Inflammatory macrophage treated with lipopolysaccharide for 4 hours (primary cell): ENCODE measurements at places on chromosomes 7 and 10.

DNA sequence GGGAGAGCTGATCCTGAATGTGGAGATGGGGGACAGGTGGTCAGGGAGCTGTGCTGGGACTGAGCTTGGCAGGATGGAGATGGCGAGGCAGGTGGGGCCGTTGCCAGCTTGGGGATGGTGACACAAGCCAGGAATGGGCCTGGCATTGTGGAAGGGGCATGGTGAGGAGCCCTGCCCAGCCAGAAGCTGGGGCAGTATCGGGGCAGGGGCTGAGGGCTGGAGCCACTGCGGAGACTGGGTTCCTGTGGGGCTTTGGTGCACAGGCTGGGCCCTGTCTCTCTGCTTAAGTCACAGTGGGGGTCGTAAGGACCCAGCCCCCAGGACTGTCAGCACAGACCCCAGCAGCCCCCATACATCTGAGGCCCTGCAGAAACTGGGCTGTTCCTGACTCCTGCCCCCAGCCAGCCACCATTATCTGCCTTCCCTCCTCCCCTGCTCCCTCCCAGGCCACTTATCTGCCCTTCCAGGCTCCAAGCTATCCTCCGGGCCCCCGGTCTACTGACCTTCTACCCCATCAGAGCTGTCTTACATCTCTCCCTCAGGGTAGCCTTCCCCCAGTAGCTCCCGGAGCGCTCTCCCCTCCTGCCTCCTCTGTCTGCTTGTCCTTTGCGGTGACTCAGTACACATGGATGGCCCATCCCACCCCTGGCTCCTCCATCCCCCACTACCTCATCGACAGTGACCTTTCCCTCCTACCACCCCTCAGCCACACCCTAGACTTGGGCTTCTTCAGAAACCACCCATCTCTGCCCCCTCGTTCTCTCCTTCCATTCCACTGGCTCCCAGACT is 44.2 kb downstream of the PPIF start:
- no peak for DNase-seq

DNA sequence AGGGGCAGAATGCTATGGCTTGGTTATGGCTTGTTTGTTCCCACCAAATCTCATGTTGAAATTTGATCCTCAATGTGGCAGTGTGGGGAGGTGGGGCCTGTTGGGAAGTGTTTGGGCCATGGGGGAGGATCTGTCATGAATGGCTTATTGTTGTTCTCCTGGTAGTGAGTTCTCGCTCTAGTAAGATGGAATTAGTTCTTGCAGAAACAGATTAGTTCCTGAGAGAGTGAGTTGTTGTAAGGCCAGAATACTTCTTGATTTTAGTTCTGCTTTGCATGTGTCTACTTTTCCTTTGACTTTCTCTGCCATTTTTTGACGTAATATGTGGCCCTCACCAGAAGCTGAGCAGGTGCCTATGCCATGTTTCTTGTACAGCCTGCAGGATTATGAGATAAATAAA is 188.2 kb downstream of the KIF20B start:
- peak; percentile 66 for DNase-seq

GRCh38 chr7:105653441-105654005 is 72.2 kb upstream of the EFCAB10 start:
- DNase-seq, result no peak

- DNase-seq, result no peak
These were observed 196.9 kb downstream of the CCSER2 start for GRCh38 chr10:84525120-84525806.

- peak; percentile 46 for DNase-seq
These were observed 37.5 kb downstream of the GDI2 start for GRCh38 chr10:5775685-5776084.

DNA sequence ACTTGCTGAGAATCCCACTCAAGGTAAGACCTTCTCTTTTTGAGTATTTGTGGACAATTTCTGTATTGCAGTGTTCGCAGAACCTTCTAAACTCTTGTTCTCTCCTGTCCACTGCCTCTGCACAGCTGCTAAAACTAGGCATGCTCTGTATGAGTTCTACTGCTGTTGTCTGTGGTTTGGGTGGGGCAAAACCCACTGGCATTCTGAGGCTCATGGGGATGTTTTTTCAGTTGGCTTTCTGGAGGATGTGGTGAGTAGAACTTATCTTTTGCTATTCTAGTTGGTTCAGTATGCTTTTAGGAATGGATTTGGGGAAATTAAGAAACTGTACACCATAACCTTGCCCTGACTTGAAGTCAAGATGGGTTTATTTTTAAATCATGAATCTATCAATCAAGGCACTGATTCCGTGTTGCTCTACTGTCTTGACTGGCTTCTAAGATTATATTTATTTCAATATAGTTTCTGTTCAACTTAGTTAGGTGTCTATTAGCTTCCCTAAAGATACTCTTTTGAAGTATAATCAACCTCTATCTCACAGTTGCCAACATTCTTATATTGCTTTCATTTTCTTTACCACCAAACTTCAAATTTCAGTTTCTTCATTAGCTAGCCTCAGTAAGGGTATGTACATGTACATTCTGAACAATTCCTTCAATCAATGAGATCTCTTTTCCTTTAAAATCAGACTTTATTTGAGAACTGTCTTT is 25.0 kb upstream of the C1GALT1 start:
- no peak for DNase-seq

DNA sequence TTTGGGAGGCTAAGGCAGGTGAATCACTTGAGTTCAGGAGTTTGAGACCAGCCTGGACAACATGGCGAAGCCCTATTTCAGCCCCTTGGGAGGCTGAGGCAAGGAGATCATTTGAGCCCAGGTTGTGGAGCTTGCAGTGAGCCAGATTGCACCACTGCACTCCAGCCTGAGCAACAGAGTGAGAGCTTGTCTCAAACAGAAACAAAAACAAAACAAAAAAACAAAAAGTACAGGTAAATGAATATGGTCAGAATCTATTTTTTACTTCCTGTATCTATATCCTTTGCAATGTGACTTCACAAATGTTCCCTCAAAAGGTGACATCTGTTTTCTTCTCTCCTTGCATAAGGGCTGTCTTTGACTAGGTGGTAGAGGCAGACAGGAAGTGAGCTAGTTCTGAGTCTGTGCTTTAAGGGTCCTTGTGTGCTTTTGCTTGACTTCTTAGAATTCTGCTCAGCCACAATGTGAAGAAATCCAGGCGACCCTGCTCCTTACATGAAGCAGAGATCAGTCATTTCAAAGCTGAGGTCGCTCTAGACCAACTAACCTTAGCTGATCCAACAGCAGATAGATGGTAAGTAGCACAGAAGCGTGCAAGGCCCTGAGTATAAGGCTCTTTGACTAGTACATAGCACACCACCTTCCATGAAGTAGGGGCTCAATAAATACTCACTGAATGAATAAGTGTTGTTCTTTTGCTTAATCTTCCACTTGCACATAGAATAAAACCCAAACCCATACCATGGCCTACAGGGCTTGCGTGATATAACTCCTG is 423.2 kb upstream of the PCDH15 start:
- DNase-seq, result no peak

DNA sequence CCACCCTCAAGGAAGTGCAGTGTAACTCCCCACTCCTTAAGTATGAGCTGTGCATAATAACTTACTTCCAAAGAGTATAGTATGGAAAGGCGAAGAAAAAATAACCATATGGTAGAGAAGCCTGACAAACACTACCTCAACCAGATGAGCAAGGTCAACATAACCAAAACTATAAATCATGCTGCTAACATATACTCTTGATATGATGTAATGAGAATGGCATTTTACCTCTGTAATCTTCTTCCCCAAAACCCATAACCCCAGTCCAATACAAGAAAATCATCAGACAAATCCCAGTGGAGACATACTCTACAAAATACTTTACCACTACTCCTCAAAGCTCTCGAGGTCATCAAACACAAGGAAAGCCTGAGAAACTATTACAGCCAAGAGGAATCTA is 15.8 kb downstream of the OSBPL3 start:
- no peak for DNase-seq

DNA sequence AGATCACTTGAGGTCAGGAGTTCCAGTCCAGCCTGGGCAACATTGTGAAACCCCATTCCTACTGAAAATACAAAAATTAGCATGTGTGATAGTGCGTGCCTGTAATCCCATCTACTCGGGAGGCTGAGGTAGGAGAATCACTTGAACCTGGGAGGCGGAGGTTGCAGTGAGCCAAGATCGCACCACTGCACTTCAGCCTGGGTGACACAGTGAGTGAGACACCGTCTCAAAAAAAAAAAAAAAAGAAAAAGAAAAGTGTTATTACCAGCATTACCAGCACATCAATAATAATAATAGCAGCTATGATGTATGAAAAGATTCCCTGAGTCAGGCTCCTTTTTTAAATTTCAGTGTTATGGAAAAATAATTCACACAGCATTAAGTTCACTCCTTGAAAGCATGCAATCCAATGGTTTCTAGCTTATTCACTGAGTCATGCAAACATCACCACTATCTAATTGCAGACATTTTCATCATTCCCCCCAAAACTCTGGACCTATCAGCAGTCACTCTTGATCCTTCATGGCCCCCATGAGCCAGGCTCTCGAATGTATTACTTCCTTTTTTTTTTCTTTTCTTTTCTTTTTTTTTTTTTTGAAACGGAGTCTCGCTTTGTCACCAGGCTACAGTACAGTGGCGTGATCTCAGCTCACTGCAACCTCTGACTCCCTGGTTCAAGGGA is 228.4 kb downstream of the FANK1 start:
- DNase-seq, result peak; percentile 75

DNA sequence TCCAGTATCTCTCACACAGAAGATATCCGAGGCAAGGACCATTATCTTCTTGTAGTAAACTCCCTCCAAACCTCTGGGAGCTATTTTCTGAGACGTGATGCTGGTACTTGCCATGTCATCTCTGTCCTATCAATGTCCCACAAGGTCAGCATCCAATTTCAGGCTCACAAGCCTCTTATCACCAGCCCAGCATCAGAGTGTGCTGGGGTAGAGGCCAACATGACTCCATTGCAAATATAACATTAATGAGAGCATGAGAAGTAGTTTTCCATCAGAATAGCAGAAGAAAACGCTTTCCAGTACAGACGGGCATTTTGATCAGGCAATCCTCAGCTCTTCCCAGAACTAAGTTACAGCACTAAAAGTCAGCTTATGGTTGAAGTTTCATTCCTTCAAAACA is 5.6 kb downstream of the MORN4 start:
- no peak for DNase-seq

GRCh38 chr7:18860221-18860620 is 257.2 kb downstream of the TWIST1 start:
- peak; percentile 31 for DNase-seq

GRCh38 chr7:46682836-46683624 is 762.0 kb upstream of the IGFBP3 start:
- no peak for DNase-seq

GRCh38 chr7:131722371-131722770 is 165.9 kb upstream of the PODXL start:
- DNase-seq, result no peak

- no peak for DNase-seq
These were observed 52.9 kb downstream of the CYP26A1 start for GRCh38 chr10:93126483-93127052.

- no peak for DNase-seq
These were observed 27.3 kb upstream of the PWWP2B start for GRCh38 chr10:132369636-132370185.

- DNase-seq, result no peak
These were observed 162.2 kb upstream of the BMPER start for GRCh38 chr7:33742999-33743587.

GRCh38 chr10:130227883-130228282 is 91.7 kb downstream of the GLRX3 start:
- DNase-seq, result no peak

DNA sequence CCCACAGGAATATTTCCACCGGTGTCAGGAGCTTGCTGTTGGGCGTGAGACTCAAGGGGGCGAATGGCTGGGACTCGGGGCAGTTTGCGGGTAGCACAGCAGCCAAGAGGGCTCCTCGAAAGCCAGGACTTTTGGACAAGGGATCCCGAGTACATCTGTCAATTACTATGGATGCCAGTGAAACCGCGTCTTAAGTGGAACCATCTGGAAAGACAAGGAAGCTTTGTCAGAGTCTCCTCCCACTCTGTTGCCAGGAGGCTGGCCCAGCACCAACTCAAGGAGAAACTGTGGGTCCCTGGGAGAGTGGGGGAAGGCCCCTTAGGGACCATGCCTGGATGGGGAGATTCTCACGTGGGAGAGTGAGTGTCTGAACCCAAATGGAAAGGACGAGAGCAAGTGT is 57.1 kb downstream of the C10orf143 start:
- DNase-seq, result no peak

GRCh38 chr7:22720791-22721786 is 5.9 kb upstream of the IL6 start:
- peak; percentile 51 for DNase-seq

GRCh38 chr10:119233821-119234220 is 26.4 kb downstream of the GRK5 start:
- no peak for DNase-seq

GRCh38 chr7:13848681-13849131 is 140.8 kb downstream of the ETV1 start:
- DNase-seq, result no peak

DNA sequence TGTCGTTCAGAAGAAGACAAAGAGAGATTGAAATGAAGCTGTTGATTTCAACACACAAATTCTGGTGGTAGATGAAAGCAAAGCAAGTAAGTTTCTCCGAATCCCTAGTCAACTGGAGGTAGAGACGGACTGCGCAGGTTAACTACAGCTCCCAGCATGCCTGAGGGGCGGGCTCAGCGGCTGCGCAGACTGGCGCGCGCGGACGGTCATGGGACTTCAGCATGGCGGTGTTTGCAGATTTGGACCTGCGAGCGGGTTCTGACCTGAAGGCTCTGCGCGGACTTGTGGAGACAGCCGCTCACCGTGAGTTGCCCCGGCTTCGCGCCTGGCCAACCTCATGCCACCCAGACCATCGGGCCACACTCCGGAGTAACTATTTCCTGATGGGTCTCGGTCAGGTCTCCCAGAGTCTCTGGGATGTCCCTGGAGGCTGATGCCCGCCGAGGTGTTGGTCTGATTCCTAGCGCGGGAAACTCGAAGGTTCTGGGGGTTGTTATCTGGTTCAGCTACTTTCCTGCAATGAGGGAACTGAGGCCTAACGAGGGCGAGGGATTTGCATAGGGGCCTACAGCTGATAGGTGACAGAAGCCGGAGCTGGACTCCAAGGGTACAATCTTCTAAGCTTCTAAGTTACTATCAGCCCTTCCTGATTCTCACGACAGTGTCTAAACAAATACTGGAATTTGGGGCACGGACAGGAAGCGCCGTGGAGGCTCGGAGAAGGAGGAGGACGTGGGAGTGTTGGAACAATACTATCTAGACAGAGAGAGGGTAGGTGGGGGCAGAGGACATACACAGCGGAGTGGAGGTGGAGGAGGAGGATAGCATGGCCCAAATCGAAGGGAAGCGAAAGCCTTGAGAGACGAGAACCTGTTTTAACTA is at the start of gene RPP30:
TSS of gene RPP30 (plus strand) at position 209 of the 882 bp plus-strand sequence. CDS start at position 222, 13 bp downstream.
- peak; percentile 77 for DNase-seq

GRCh38 chr7:41010967-41011366 is 691.9 kb downstream of the INHBA start:
- DNase-seq, result peak; percentile 50

GRCh38 chr7:33232632-33233145 is 103.3 kb downstream of the BBS9 start:
- DNase-seq, result no peak
